ENCODE measurements at places on chromosomes 6 and 20.

- DNase-seq: peak; percentile 6
Measured at GRCh38 chr20:49245921-49246740, 26.9 kb downstream of the DDX27 start.

DNA sequence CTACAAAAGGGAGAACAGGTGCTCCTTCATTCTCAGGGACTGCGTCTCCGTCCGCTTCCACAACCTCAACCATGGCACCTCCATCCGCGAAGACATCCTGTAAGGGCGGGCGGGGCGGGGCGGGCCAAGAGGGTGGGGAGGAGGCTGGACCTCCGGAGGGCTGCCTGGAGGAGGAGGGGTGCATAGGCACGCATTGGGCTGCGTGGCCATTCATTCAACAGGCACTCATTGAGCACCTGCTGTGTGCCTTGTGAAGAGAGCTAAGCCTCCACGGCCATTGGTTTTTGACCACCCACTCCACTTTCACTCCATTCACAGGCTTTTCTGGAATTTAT, 435 bp downstream of the ZSWIM3 start:
- DNase-seq: no peak

DNA sequence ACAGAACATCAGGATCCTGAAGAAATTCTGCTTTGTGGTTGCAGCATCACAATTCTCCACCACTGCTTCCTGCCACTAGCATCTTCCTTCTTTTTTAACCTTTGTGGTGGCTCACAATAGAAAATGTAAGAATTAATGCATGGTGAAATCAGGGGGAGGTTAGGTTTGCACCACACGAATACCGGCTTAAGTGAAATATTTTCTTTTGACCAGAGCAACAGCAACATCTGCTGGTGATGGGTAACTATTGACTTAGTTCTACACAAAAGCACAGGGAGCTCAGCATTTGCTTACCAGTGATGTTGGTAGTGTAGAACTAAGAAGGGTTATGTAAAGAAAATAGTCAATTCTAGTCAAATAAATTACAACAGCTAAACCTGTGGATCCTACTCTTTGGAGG, 280.5 kb downstream of the SYNE1 start:
- peak; percentile 2 for DNase-seq

DNA sequence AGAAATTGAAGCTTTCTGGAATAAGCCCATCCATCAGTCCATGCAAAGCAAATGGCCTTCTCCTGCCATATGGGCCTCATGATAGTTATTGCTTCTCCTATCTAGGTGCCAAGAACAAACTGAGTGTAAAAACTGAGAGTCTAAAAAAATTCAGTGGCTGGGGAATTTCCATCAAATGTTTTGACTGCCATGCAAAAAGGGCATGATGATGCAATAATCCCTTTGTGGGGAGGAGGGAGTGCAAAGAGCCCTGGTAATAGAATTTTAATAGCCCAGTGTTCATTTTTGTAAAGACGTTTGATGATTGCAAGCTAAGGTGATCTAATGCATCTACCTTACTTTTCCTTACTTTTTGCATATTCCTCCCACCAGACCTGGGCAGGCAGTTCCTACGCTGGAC, 683.7 kb downstream of the EPM2A start:
- no peak for DNase-seq

DNA sequence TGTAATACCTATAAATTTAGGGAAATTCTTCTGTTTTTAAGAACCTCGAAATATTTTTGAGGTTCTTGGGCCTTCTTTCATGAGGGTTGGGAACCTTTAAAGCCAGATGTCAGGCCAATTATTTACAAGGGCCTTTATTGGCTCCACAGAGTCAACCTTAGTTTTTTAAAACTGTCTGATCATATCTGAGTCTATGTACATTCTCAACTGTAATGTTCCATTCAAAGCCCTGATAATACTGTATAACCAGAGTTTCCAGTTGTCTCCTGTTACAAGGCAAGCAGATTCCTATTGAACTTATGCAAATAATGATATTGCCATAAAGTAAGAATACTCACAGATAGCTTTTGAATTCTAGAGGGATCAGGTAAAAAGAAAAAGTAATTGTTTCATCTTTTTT, 545.5 kb downstream of the EPM2A start:
- no peak for DNase-seq

DNA sequence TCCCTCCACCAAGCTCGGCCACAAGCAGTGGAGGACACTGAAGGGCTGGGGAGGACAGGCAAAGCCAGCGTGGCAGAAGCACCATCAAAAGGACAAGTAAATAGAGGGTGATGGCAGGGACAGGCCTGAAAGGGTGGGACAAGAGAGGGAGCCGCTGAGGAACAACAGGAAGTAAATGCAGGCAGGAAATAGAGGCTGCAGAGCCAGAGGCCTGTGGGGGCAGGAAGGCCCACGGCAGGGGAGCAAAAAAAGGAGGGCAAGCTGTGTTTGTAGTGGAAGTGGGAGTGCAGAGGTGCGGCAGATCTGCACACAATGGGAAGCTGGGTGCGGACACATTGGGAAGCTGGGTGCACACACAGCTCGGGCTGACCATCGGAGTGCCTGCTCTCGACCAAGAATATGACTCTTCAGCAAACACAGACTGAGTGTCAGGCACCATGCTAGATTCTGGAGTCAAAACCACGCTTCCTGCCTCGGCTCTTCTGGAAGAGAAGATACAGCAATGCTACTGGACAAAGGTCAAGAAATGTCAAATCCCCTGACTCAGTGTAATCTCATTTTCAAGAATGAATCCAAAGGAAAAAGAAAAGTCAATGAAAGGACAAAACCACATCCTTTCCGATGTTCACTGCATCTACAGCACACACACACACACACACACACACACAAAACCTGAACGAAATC, 40.4 kb upstream of the RAB22A start:
- DNase-seq: no peak

GRCh38 chr20:44851545-44851944, 34.0 kb upstream of the YWHAB start:
- no peak for DNase-seq

- peak; percentile 75 for DNase-seq
Measured at GRCh38 chr6:113476937-113477839, 380.0 kb upstream of the MARCKS start.

DNA sequence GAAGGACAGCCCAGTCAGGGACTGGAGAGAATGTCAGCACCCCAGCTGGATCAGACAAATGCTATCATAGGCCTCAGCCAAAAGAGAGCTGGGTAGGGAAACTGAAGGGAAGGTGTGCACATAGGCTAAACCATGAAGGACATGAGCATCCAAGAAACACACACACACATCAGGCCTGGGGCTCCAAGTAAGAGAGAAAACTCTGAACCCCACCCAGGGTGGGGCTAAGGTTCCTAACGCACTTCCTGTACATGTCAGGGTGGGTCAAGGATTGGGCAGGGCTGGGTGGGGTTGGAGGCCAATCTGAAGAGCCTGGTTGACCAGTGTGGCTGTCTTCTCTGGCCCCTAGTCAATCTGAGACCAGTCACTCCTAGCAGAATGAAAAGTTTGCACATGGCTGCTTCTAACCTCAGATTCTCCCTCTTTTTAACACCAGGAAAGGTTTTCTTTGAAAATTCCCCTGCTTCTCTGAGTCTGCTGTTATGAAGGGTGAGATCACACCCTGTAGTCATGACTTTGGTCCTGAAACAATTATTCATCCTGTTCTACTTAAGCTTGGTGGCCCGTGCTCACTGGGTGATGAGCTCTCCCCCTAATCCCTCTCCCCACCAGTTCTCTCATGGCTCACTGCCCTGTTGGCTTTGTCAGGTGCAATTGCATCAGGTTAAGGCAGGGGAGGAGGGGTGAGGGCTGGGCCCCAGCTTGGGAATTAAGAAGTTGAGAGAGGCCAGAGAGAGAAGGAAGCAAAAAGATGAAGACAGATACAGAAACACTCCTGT, 88.4 kb downstream of the MAFB start:
- no peak for DNase-seq
